ENCODE measurements at places on chromosomes 7 and 10.

DNA sequence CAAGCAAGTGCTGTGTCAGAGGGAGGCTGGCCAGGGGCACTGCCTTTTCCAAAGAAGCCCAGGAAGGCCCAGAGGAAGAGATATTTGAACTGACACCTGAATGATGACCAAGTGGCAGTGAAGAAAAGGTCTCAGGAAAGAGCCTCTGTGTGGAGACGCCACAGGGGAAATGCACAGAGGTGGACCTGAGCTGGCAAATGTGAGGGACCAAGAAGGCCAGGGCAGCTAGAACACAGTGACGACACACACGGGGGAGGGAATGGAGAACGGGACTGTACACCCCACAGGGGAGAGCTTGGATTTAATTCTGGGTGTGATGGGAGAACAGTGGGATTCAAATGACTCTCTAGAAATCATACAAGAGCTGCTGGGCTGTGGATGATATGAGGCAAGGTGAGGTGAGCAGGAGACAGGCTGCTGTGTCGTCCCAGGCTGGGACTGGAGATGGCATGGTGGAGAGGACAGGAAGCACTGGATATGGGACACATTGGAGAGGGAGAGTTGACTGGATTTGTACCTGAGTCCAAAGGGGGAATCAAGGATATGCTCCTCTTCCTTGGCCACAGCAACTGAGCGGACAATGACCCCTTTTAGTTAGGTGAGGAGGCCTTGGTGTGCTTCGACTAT is 84.2 kb upstream of the DDC start:
- DNase-seq = no peak

DNA sequence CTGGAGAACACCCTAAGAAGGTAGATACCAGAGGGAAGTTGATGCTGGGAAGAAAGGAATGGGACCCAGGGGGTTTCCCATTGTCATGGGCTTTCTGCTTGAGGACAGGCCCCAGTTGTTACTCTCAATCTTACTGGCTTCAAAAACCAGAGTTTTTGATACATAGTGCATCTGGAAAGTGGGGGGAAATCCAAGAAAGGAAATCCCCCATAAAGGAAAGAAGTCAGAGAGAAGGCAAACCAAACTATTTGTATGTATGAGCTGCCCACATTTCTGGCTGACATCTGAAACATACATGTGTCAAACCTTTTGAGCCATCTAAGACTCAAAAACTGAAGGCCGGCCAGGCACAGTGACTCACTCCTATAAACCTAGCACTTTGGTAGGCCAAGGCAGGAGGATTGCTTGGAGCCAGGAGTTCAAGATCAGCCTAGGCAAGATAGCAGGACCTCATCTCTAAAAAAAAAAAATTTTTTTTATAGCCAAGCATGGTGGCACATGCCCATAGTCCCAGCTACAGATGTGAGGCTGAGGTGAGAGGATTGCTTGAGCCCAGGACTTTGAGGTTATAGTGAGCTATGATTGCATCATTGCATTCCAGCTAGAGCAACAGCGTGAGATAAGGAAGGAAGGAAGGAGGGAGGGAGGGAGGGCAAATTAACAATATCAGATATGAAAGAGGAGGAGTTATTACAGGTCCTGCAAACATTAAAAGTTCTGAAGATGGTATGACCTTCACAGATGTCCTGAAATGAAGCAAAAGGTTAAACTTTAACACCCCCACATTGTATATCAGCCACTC is 6.7 kb upstream of the COA1 start:
- no peak for DNase-seq

- DNase-seq = no peak
These were observed 147.1 kb downstream of the RGS10 start for GRCh38 chr10:119395280-119396007.

DNA sequence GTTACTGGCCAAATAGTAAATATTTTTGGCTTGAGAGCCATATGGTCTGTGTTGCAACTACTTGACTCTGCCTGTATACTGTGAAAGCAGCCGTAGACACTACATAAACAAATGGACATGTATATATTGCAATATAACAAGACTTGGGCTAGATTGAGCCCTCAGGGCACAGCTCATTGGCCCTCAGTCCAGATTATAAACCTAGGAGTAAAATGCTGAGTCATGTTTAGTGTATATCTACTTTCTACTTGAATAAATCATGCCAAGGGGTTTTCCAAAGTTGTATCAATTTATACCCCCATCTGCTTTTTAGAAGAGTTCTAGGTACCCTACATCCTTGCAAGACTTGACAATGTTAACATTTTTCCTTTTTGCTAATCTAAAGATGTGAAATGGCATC is 27.4 kb upstream of the POU6F2 start:
- no peak for DNase-seq

DNA sequence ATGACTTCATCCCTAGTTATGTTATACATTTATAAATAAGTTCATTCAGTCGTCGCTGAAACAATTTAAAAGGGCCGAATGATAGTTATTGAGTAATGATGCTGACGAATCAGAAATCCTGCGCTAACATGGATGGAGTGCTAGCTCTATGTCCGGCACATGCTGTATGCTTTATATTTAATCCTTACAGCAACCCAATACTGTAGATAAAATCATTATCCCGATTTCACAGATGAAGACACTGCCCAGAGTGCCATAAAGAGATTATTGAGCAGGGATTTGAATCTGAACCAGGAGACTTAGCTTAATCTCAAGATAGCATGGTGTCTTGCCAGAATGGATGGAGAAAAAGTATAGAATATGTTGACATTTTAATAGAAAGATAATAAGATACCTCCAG is 1.1 kb upstream of the ICA1 start:
- no peak for DNase-seq

DNA sequence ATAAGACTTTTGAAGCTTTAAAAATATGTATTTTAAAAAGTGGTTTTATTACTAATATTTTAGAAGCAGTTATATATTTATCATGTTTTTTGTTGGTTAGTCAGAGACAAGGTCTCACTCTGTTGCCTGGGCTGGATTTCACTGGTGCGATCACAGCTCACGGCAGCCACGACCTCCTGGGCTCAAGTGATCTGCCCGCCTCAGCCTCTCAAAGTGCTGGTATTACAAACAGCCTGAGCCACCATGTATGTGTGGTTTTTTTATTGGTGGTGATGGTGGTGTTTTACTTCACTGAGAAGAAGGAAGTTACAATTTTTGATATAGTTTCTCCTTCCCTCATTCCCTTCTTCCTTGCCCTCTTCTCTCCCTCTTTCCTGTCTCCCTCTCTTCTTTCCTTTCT is 13.4 kb downstream of the NHLRC2 start:
- DNase-seq = no peak

GRCh38 chr7:28430616-28431015 is 18.3 kb downstream of the CREB5 start:
- DNase-seq = no peak

DNA sequence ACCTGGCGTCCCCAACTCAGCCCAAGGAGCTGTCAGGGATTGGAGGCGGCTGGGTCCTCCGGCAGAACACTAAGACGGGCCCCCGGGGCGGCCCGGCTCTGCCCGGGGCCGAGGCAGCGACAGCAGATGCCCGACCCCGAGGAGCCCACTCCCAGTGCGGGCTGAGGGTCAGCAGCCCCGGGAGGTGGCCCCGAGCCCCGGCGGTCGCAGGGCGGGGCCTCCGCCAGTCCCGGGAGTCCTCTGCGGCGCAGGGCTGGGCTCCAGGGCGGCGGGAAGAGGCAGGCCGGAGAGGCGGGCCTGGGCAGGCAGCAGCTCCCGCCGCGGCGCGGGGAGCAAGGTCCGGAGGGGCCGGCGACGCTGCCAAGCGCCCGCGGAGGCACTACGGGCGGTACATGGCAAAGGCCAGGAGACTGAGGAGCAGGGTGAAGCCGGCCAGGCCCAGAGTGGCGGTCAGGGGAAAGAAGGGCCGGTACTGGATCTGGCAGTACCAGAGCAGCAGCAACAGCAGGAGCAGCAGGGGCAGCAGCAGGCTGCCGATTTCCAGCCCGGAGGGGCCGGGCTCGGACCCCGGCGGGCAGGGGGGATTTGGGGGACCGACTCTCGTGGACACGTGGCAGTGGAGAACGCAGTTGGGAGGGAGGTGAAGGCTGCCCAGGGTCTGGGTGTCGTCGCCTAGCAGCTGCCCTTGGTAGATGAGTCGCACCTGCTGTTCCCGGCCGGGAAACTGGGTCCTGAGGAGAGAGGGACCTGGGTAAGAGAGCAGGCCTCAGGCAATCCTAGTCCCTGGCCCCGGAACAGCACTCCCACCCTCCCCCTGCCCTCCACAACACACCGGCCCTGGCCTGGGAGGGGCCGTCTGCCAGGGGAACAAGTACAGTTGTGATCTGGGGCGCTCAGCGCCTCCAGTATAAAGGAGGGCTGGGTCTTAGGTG is 827 bp upstream of the FASTK start:
- no peak for DNase-seq

DNA sequence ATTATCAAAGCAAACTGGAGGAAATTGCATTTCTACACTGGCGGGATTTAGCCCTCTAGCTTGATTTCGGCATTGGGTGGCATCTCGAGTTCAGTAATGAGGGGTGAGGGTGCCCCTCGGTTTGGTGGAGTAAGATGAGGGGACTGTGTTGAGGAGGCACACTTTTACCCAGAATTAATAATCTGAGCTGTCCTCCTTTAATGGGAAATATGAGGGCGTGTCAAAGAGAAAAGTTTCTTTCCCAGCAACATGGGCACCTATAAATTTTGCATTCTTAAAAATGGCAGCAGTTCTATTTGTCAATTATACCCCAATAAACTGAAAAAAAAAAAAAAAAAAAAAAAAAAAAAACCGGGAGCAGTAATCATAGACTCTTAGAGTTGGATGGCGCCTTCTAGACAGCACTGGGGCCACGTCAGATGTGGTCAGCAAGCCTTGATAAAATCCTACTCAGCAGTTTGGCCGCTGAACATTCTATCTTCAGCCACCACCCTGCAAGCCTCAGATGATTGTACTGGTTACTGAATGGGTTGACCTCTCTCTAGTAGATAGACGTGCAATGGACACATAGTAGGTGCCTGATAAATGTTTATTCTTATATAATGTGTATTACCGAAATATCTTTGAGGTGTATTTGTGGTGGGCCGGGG is 931 bp downstream of the PAPSS2 start:
- DNase-seq = no peak

DNA sequence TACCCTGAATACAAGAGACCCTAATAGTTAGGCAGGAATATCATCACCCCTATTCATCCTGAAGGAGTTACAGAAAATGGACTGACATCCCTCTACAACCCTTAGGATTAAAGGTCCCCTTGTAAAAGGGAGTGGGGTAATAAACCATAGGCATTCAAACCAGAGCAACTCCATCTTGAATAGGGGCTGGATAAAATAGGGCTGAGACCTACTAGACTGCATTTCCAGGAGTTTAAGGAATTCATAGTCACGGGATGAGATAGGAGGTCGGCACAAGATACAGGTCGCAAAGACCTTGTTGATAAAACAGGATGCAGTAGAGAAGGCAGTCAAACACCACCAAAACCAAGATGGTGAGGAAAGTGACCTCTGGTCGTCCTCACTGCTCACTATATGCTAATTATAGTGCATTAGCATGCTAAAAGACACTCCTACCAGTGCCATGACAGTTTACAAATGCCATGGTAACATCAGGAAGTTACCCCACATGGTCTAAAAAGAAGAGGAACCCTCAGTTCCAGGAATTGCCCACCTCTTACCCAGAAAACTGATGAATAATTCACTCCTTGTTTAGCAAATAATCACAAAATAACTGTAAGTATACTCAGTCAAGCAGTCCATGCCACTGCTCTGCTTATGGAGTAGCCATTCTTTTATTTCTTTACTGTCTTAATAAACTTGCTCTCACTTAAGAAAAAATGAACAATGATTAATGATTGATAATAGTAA is 37.2 kb downstream of the CUBN start:
- DNase-seq = no peak

DNA sequence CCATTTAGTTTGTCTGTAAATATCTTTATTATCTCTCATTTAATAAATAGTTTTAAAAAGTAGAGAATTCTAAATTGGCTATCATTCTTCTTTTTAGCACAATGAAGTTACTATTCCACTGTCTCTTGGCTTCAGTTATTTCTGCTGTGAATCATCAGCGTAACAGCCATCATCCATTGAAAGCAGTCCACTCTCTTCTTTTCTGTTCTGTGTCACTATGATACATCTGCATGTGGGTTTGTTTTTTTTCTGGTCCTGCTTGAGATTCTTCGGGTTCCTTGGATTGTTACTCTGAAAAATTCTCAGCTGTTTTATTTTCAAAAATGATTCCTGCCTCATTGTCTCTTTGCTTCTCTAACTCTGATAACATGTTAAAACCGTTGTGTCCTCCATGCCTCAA is 52.5 kb downstream of the CSGALNACT2 start:
- no peak for DNase-seq

GRCh38 chr7:52283335-52283734 is 752.1 kb upstream of the POM121L12 start:
- peak; percentile 11 for DNase-seq

DNA sequence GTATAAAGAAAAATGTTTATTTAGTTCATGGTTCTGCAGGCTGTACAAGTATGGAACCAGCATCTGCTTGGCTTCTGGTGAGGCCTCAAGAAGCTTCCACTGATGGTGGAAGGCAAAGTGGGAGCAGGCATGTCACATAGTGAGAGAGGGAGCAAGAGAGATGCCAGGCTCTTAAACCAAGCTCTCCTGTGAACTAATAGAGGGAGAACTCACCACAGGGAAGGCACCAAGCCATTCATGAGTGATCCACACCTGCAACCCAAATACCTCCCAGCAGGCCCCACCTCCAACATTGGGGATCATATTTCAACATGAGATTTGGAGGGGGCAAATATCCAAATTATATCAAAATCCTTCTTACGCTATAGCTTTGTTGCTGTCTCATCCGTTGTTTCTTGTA is 113.1 kb downstream of the CPED1 start:
- DNase-seq = no peak

DNA sequence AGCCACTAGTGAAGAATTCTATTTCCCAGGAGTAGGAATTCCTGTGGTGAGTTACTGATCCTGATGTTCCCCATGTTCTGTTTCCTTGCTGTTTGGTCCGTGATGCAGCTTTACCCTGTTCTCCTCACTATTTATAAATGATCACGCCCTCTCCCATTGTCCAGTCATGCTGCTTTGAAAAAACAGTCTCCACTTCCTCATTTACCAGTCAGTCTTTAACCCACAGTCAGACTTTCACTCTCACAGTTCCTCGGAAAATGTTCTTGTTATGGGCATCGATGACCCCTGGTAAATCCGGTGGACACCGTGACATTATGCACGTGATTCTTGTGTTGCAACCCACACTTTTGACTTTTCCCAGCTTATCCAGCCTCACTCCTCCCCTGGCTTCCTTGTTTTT is 14.4 kb downstream of the SCIN start:
- no peak for DNase-seq

All from CD8-positive, alpha-beta T cell (primary cell).